ENCODE measurements at places on chromosomes 12 and 14.
A peak's percentile ranks its signal among the peaks of the same experiment; 100 is the strongest.

- DNase-seq, result no peak
Measured at GRCh38 chr12:20142956-20143355, 225.4 kb upstream of the PDE3A start.

DNA sequence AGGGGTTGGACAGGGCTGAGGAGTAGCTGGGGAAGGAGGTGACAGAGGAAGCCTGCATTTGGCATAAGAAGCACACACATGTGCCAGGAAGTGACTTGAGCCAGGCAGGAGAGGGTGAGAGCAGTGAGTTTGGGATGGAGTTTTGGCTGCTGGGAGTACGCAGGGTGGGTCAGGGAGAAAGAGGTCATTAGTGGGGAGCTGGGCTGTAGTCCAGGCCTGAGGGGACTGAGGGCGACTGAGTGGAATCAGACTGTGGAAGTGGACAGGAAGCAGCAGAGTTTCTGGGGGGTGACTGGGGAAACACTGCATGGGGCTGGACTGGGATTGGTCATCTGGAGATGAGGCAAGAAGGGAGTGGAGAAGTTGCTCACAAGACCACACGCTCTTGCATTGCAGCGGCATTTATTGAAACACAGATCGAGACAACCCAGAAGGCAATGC, 7.6 kb downstream of the KRT85 start:
- DNase-seq, result no peak

DNA sequence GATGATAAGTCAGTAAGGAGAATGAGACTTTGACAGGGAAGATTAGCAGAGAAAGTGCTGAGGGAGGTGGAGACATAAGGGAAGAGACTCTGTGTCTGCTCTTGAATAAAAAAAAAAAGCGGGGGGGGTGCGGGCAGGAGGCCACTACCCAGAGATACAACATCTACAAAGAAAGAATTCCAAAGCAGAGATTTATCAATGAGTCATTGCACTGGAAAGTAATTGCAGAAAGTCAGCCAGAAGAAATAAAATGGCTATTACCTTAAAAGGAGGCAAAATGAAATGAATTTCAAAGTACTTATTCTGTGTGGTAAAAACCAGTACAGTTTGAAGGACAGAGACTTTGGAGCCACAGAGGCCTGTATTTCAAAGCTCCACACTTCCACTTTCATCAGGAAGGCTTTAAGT, 267.1 kb upstream of the PRKD1 start:
- no peak for DNase-seq

DNA sequence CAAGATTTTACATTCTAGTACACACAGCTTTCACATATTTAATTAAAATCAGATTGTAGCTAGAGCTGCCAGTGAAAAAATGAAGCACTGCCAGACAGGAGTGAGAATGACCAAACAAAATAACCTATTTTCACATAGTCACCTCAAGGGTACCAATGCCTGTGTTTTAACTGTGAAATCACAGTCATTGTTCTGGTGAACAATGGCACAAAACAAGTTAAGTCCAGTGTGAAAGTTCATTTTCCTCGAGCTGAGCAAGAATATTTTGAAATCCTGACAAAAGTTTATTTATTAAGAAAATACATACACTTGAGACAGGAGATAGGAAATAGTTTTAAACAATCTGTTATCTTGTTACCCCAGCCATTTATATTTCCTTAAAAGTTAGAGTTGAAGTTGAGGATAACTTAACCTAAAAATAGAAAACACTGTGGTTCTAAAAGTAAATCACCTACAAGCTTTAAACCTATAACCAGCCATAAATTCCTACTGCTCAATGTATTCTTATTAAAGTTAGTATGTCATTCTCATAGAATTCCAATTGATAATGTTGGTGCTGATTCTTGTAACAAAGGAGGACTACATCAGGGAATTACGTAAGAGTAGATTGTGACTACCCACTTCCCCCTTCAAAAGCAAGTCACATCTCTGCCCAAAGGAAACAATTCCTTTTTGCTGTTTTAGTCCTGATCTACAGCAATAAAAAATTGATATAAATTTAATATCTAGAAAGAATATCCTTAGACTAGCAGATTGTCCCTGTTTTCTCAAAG, 15.9 kb downstream of the DENND5B start:
- DNase-seq, result no peak

- no peak for DNase-seq
Measured at GRCh38 chr12:43338848-43339526, 213.0 kb downstream of the ADAMTS20 start.

GRCh38 chr12:66884091-66884490, 205.2 kb upstream of the GRIP1 start:
- DNase-seq, result no peak

- no peak for DNase-seq
Measured at GRCh38 chr12:59833408-59833807, 237.6 kb downstream of the SLC16A7 start.

- DNase-seq, result no peak
Measured at GRCh38 chr12:48601013-48601756, 31.3 kb upstream of the LALBA start.

DNA sequence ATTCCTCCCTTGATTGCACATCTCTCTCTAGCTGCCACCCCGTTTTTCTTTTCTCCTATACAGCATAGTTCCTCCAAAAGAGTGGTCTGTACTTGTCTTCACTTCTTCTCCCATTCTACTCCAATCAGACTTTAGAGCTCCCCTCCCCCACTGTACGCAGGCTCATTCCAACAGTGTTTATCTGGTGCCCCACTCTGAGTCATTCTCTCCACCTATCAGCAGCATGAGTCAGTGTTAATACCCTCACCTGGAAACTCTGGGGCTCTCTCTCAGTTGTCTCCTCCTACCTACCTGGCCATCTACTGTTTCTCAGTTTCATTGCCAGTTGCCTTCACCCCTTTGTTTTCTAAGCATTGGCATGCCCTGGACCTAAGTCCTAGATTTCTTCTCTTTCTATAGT, 175.1 kb upstream of the ARHGAP5 start:
- DNase-seq, result no peak

DNA sequence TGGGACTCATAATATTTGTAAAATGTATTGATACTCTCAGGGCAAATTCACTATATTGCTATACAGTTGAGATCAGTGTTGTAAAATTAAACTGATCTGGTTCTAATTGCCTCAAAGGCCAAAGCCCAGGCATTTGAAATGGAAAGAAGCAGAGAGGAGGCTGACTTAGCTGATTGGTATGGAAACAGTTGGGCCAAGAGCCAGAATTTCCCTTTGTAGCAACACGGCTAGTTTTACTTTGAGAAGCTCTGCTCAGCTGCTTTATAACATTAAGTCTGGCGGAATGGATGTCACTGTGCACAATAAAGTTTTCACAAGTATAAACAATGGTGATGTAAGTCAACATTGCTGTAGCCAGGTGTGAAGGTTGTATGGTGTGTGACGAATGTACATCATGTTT, 186.4 kb downstream of the MSRB3 start:
- DNase-seq, result no peak

- DNase-seq, result no peak
Measured at GRCh38 chr12:11622876-11623281, 26.6 kb upstream of the ETV6 start.

GRCh38 chr12:129971721-129972120, 67.9 kb upstream of the TMEM132D start:
- DNase-seq, result no peak

DNA sequence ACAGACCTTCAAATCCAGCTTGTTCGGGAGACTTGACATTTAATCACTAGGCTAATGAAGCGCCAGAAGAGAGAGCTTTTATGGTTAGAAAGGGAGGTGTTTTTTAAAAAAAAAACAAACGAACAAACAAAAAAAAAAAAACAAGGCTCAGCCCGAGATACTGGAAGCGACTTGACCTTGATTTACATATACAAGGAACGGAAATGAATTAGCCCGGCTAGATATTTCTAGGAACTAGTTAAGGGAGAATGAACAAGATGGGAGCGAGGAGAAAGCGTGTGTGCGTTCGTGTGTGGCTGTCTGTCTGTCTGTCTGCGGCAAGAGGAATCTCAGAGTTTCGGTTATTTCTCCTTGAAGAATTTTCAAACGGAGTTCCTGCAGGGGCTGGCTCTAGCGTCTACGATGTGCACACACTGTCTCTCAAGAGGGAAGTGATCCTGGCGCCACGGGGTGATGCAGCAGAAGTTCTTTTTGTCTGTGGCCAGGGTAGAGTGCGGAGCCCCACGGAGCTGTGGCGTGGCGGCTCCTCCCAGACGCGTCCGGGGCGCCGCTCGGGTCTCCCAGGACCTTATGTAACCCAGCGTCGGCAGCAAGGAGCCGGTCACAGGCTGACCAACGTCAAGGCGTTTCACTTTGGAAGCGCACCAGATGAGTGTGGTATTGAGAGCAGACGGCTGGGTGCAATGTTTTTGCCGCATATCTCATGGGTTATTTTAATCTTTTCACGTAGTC, 18.8 kb downstream of the SOCS2 start:
- DNase-seq, result peak; percentile 25

DNA sequence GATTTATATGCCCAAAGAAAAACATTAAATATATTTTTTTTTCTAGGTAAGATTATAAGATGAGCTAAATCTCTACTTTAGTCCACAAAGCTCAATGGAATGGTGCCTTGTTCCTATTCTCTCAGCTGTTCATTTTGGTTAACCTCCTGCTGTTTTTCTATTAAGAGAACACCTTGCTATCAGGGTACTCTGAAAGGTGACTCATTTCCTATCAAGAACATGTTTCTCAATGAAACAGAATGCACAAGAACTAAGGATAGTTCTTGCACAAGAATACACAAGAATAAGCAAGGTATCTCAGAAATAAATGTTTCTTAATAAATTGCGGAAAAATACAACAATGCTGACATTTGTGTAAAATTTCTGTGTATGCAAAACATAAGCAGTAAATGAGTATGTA, 14.1 kb downstream of the ABCD2 start:
- no peak for DNase-seq

- DNase-seq, result no peak
Measured at GRCh38 chr14:94098326-94098992, 12.1 kb upstream of the IFI27 start.

- no peak for DNase-seq
Measured at GRCh38 chr12:92690601-92691000, 12.2 kb upstream of the PLEKHG7 start.

- no peak for DNase-seq
Measured at GRCh38 chr12:117506333-117506732, 144.9 kb upstream of the NOS1 start.

GRCh38 chr12:56948457-56948777, 9.0 kb downstream of the RDH16 start:
- no peak for DNase-seq

GRCh38 chr14:104394409-104394851, 185.1 kb upstream of the C14orf180 start:
- DNase-seq, result no peak

All from GM12891 (cell line).